Heart right ventricle (tissue), 16 donors: ENCODE measurements at places on chromosomes 5 and 9.

GRCh38 chr9:114852050-114852594 is 46.3 kb upstream of the TNFSF15 start:
- H3K36me3 ChIP-seq, result no peaks in the 10 kb centered on the region
- H3K27ac ChIP-seq, result no peak overlapping the region
- no peak for DNase-seq
- H3K4me3 ChIP-seq, result no peak overlapping the region
- H3K4me1 ChIP-seq, result no peaks in the 10 kb centered on the region
- no peaks in the 10 kb centered on the region for H3K27me3 ChIP-seq

GRCh38 chr9:105146677-105147076 is 97.8 kb upstream of the SLC44A1 start:
- H3K27me3 ChIP-seq, result no peaks in the 10 kb centered on the region
- no peak overlapping the region for H3K4me3 ChIP-seq
- H3K36me3 ChIP-seq, result no peaks in the 10 kb centered on the region
- no peak for DNase-seq
- H3K4me1 ChIP-seq, result no peaks in the 10 kb centered on the region

- H3K27ac ChIP-seq, result no peak overlapping the region
- H3K27me3 ChIP-seq, result no peaks in the 10 kb centered on the region
- no peaks in the 10 kb centered on the region for H3K36me3 ChIP-seq
Observed at GRCh38 chr9:105636331-105636730, 25.9 kb upstream of the TAL2 start.

DNA sequence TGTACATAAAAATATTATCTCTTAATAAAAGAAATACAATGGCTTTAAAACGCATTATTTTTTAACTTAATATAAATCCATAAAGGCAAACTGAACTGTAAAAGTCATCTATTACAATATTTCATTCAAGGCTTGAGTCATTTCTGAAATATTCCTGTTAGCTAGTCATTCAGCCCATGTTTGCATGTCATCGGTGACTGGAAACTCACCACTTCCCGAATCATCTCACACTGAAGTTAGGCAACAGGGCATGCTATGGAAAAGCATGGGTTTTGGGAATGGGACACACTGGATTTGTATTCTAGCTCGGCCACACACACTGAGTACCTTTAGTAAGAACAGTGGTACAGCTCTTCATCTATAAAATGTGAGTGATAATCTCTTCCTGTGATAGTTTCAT is 691.1 kb upstream of the C9orf72 start:
- H3K27ac ChIP-seq, result no peak overlapping the region
- H3K27me3 ChIP-seq, result no peaks in the 10 kb centered on the region
- no peak for DNase-seq
- no peaks in the 10 kb centered on the region for H3K4me1 ChIP-seq
- H3K4me3 ChIP-seq, result no peak overlapping the region

- H3K4me1 ChIP-seq, result peaks cover 8% of the 10 kb centered on the region
- no peak overlapping the region for H3K27ac ChIP-seq
- no peaks in the 10 kb centered on the region for H3K27me3 ChIP-seq
- H3K36me3 ChIP-seq, result no peaks in the 10 kb centered on the region
Observed at GRCh38 chr9:125438506-125439433, 177.1 kb downstream of the GAPVD1 start.

- H3K4me1 ChIP-seq, result no peaks in the 10 kb centered on the region
- H3K36me3 ChIP-seq, result no peaks in the 10 kb centered on the region
- H3K27me3 ChIP-seq, result no peaks in the 10 kb centered on the region
- DNase-seq, result no peak
- H3K27ac ChIP-seq, result no peak overlapping the region
Observed at GRCh38 chr5:124001036-124001615, 489.1 kb downstream of the CSNK1G3 start.

DNA sequence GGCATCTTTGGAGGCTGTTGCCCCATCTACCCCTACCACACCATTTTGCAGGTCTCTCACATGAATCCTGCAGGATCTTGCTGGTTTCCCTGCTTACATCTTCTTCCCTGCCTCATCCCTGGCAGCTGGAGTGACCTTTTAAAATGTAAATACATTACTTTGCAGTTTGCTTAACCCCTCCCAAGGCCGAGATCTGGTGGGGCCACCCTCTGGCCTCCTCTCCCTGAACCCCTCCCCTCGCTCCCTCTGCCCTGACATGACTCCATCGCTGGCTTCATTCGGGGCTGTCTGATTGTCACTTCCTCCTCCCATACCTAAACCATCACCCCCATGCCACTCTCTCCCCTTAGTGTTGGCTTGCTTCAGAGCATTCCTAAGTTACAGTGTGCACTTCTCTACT is 12.6 kb upstream of the PALM2AKAP2 start:
- no peaks in the 10 kb centered on the region for H3K27me3 ChIP-seq
- no peak for DNase-seq
- H3K4me3 ChIP-seq, result no peak overlapping the region
- peaks cover 17% of the 10 kb centered on the region for H3K4me1 ChIP-seq
- no peak overlapping the region for H3K27ac ChIP-seq
